A172 (cell line): ENCODE measurements at places on chromosomes 3 and 15. TPM values are rescaled to one million over a fixed set of nuclear protein-coding genes. Genes with fewer than 3 reads are reported as not detected.

Gene RTP1
- total RNA-seq = not detected in 2 replicates

DNA sequence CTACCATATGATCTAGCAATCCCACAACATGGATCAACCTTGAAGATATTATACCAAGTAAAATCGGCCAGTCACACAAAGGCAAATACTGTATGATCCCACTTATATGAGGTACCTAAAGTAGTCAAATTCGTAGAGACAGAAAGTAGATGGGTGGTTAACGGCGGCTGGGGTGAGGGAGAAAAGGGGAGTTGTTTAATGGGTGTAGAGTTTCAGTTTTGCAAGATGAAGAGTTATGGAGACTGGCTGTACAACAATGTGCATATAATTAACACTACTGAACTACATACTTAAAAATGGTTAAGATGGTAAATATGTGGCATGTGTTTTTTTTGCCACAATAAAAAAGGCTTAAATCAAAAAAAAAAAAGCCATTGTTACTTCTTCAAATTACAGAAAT, 60.4 kb downstream of the GPR176 start:
- DNase-seq = no peak

DNA sequence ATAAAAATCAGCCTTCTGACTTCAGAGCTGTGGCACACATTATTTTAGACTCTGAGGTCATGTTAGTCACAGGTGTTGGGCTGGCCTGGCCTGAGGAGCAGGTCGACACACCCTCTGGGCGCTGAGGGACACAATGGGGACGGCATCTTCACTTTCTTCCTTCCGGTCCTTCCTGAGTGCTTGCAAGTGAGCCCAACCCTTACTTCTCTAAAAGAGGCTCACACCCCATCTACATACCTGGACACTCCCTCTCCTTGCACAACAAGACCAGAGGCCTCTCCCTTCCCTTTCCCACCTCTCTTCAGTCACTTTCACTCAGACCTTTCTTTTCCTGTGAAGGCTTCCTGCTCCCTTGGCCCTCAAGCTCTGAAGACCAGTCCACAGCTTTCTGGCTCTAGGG, 85.4 kb downstream of the XXYLT1 start:
- DNase-seq = no peak

Gene RETNLB
- not detected in 2 replicates for total RNA-seq

DNA sequence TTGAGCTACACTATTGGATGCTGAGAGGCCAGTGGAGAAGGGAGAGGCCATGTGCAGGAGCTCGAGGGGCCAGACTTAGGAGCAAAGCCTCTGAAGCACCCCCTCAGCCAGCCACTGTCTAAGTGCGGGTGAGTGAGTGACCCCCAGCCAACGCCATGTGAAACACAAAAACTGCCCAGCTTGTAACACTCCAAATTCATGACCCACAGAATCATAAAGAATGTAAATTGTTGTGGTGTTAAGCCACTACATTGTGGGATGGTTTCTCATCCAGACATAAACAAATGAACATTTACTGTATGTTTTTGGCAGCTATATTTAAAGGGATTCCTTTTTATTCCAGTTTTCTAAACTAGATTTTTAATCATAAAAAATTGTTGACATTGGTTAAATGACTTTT, 27.2 kb upstream of the TMEM158 start:
- no peak for DNase-seq

Gene ITIH1
- not detected in 2 replicates for total RNA-seq
